Right cardiac atrium (tissue), 5 donors: ENCODE measurements at places on chromosomes 16 and 17. TPM values are rescaled to one million over a fixed set of nuclear protein-coding genes. Genes with fewer than 3 reads are reported as not detected.

Gene INCA1
- total RNA-seq = 3.8 TPM

Gene HSD17B2
- not detected for total RNA-seq

Gene SLC6A4
- 0.19 TPM for total RNA-seq

Gene CENPV
- 19.2 TPM for total RNA-seq

Gene SCARF1
- total RNA-seq = 15.6 TPM

Gene TPPP3
- 183 TPM for total RNA-seq

Gene GNG13
- total RNA-seq = not detected

Gene SAMD14
- total RNA-seq = 4.0 TPM

Gene ARL5C
- total RNA-seq = not detected

Gene P3H4
- 17.1 TPM for total RNA-seq

Gene KRTAP9-8
- not detected for total RNA-seq

Gene HSPB9
- 0.20 TPM for total RNA-seq

Gene SPEM2
- not detected for total RNA-seq

Gene CACNA1G
- 4.4 TPM for total RNA-seq

Gene TNS4
- not detected for total RNA-seq

Gene PMP22
- total RNA-seq = 121 TPM

Gene HES7
- total RNA-seq = 0.72 TPM

Gene KIF2B
- not detected for total RNA-seq

Gene RASL10B
- total RNA-seq = 32.3 TPM

Gene CHD9
- total RNA-seq = 73.5 TPM

Gene CCL5
- total RNA-seq = 3.3 TPM

Gene DPEP1
- not detected for total RNA-seq

Gene IL4R
- total RNA-seq = 23.2 TPM

Gene AOC2
- 0.53 TPM for total RNA-seq

Gene AURKB
- 1.3 TPM for total RNA-seq

Gene CCL16
- total RNA-seq = 0.15 TPM

Gene MT1G
- not detected for total RNA-seq
